ENCODE measurements at places on chromosomes 6 and 20.

DNA sequence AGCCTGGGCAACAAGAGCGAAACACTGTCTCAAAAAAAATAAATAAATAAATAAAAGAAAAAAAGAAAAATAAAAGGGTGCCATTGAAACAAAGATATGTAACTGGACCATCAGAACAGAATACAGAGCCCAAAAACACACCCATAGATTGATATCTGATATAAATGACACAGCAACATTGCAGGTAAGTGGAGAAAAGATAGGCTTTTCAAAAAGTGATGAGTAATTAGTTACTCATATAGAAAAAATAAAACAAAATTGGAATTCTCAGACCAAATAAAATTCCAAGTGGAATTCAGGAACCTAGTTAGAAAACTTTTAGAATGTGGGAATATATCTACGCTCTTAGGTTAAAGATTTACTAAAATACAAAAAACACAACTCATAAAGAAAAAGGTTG is 60.6 kb upstream of the CHD6 start:
- DNase-seq: no peak

GRCh38 chr20:3521852-3522740 is 51.3 kb downstream of the ATRN start:
- no peak for DNase-seq

- no peak for DNase-seq
Observed at GRCh38 chr6:98797217-98797994, 37.0 kb upstream of the POU3F2 start.

DNA sequence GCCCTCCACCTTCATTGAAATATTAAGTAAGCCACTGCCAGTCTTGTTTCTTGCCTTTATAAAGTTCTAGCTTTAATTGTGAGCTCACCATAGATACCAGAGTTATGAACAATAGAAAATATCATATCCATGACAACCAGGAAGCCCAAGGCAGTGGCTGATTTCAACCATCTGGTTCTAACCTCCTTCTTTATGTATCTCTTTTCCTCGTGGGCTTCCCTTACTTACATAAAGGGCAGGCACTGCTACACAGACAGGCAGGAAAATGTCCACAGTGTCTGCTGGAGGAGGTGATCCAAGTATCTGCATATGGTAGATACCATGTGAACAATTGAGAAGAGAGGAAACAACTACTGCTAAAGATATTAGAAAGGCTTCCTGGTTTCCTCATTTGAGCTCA is 65.2 kb upstream of the PRND start:
- DNase-seq: no peak

- no peak for DNase-seq
Observed at GRCh38 chr6:74018825-74019224, 322.8 kb downstream of the CD109 start.

DNA sequence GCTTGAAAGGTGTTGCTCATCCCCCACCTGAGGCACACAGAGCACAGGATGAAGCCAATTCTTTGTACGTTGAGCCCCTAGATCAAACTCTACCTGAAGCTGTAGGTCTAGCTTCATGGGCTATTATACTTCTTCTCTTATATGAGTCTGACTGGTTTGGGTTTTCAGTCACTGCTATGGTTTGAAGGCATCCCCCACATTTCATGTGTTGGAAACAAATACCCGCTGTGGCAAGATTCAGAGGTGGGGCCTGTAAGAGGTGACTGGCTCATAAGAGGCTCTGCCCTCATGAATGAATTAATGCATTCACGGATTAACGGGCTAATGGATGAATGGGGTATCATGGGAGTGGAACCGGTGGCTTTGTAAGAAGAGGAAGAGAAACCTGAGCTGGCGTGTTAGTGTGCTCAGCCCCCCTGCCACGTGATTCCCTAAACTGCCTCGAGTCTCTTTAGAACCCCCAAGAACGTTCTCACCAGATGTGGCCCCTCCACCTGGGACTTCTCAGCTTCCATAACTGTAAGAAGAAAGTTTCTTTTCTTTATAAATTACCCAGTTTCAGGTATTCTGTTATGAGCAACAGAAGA is 39.2 kb downstream of the PREX1 start:
- no peak for DNase-seq

- DNase-seq: no peak
Observed at GRCh38 chr6:15309611-15310283, 63.9 kb downstream of the JARID2 start.

GRCh38 chr6:166752097-166752496 is 125.0 kb upstream of the RPS6KA2 start:
- DNase-seq: no peak

DNA sequence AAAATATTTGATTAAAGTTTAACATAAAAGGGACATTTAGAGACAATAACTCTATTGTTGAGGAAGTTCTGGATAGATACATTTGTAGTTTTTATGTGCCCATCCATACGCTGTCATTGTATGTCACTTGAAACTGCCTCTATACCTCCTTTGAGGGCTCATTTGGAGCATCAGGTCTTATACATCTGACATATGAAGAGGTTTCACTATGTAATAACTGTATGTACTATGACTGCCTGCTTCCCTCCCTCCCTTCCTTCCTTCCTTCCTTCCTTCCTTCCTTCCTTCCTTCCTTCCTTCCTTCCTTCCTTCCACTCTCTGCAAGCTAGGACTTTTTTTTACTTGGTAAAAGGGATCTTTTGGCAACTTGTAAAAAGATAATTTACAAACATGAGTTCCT is 657.5 kb downstream of the GRIK2 start:
- DNase-seq: no peak

- DNase-seq: no peak
Observed at GRCh38 chr6:19834858-19835257, 2.3 kb upstream of the ID4 start.

GRCh38 chr6:13362412-13362811 is 34.1 kb upstream of the TBC1D7 start:
- no peak for DNase-seq

- no peak for DNase-seq
Observed at GRCh38 chr20:53559816-53560215, 33.8 kb downstream of the ZNF217 start.

DNA sequence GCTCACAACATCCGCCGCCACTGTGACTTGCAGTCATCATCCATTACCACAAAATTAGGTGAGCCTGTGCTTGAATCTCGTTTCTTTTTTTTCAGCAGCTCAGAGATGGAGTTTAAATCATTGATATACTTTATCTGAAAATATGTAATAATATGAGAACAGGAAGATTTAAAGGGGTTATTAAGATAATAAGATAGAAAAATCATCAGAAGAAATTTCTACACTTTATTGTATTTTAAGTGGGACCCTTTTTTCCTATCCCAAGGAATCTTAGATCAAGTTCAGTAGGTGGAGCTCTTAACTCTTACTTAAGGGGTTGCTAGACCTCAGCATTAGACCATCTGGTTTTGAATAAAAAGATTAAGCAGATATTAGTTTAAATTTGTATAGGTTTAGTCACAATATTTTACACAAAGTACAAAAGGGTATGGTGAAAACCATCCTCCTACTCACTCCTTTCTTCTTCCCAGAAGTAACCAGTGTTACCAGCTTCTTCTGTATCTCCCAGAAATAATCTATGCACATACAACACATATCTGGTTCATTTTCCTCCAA is 9.4 kb upstream of the NCOA7 start:
- DNase-seq: no peak

DNA sequence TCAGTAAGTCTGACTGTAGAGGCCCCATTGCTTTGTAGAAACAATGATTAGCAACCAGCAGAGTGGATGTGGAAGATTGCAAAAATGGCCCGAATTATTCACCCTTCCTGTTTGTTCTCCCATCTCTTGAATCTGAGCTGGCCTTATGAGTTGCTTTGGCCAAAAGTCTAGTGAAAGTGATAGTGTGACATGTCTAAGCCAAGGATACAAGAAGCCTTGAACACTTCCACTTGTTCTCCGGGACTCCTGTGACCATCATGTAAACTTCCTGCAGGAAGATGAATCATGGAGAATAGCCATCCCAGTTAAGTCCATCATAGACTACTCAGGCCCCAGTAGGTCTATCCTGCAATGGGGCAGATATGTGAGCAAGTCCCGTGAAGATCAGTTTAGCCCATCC is 252.0 kb upstream of the JAG1 start:
- DNase-seq: no peak

DNA sequence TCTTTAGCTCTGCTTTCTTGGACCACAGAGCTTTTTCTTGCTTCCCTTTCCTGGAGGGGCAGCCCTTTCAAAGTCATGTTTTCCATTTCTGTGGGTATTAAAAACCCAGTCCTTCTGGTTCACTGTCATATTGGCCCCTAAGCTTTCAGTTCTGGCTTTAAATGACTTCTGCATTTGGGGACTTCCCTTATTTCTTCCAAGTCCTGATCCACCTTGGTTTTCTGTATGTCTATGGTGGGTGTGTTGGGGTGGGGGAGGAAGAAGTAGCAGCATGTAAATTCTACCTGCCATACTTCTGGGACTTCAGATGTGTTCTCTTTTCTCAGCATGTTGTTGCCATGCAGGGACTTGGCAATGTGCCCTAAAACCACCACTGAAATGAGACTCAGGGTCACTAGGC is 77.1 kb upstream of the EMILIN3 start:
- no peak for DNase-seq

DNA sequence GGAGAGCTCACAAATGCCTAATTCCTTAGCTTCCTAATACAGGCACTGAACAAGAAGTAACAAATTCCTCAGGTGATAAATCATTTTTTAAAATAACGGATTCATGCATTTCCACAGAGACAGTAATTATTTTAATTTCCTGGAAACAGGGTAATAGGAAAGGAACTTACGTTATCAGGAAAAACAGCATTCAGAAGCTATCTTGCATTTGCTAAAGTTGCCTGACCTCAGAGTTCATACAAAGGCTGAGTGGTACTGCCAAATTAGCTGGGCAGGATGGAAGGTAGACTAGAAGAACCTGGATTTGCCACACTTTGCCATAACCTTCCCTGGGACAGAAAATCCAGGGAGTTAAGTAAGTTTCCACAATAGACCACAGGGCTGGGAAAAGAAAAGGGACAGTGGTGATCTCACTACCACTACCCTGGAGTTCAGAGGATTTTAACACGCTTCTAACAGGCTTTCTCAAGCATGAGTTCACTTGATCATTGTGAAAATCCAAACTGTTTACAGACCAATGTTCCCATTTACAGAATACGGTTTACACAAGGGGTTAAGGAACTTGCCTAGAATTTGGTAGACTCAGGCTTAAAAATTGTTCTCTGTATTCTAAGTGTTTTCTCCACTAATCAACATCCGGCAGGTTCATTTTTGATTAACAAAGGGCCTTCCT is 57.0 kb downstream of the KIF13A start:
- no peak for DNase-seq

DNA sequence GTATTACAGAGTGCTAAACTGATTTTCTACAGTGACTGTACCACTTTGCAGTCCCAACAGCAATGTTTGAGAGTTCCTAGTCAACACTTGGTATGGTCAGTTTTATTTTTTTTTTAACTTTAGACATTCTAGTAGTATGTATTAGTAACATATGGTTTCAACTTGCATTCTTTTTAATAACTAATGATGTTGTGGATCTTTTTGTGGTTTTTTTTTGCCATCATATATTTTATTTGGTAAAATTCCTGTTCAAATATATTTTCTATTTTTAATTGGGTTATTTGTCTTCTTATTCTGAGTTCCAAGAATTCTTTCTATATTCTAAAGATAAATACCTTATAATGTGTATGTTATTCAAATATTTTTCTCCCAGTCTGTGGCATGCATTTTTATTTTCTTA is 189.4 kb upstream of the ECI2 start:
- no peak for DNase-seq

DNA sequence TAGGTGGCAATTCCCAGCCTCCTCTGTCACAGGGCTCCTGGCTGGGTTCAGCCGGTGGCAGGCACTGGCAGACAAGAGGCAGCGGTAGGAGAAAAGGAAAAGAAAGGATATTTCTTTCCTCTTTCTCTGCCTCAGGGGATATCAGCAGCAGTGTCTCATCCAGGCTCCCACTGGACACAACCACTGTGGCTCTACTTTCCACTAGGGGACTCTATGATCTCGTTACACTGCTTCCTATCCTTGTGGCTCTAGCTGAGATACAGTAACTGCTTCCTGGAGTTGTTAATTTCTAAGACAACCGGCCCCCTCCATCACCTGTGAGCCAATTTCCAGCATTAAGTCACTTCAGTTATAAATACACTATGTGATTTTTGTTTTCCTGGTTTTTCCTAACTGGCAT is 102.0 kb upstream of the LRFN2 start:
- DNase-seq: no peak

- DNase-seq: no peak
Observed at GRCh38 chr6:111566222-111566734, 39.4 kb downstream of the TRAF3IP2 start.

DNA sequence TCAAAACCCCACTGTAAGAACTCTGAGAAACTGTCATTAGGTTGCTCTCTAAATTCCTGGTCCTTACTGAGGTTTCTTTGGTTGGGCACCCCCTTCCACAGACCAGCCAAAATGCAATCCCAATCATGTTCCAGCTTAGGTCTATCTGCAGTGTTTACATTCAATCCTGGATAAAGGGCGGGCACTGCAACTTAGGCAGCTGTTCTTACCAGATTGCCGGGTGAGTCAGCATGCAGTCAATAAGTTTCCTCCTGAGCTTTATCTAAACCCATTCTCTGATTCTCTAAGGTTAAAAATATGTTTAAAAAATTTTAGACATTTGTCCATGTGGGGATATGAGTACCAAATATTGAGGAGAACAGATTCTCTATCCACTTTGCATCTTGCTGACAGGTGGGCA is 197.8 kb downstream of the HAO1 start:
- no peak for DNase-seq

GRCh38 chr20:22268675-22269074 is 315.7 kb downstream of the FOXA2 start:
- no peak for DNase-seq

- DNase-seq: no peak
Observed at GRCh38 chr20:38432292-38432691, 2.8 kb downstream of the SNHG17 start.

GRCh38 chr6:100948381-100949133 is 67.4 kb upstream of the ASCC3 start:
- DNase-seq: no peak

DNA sequence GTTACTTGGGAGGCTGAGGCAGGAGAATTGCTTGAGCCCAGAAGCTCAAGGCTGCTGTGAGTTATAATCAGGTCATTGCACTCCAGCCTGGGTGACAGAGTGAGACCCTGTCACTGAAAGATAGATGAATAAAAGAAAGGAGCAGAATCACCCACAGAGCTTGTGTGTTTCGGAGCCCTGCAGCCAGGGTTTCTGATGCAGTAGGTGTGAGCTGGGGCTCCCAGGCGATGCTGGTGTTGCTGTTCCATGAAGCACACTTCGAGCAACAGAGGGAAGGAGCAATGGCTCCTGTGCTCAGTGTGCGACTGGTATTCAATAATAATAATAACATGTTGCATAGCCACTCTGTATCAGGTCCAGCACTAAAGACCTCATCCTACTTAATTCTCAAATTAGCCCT is 197.5 kb upstream of the CST7 start:
- no peak for DNase-seq

All from activated CD4-positive, CD25-positive, alpha-beta regulatory T cell treated with anti-CD3 and anti-CD28 coated beads, Interleukin-2, amount 50 U/mL, for 72 hours (primary cell).